Gastrocnemius medialis (tissue), 4 donors: ENCODE measurements at places on chromosomes 5 and 9. TPM values are rescaled to one million over a fixed set of nuclear protein-coding genes. Genes with fewer than 3 reads are reported as not detected.

SEMA6A gene
- total RNA-seq = 2.8 TPM

DNA sequence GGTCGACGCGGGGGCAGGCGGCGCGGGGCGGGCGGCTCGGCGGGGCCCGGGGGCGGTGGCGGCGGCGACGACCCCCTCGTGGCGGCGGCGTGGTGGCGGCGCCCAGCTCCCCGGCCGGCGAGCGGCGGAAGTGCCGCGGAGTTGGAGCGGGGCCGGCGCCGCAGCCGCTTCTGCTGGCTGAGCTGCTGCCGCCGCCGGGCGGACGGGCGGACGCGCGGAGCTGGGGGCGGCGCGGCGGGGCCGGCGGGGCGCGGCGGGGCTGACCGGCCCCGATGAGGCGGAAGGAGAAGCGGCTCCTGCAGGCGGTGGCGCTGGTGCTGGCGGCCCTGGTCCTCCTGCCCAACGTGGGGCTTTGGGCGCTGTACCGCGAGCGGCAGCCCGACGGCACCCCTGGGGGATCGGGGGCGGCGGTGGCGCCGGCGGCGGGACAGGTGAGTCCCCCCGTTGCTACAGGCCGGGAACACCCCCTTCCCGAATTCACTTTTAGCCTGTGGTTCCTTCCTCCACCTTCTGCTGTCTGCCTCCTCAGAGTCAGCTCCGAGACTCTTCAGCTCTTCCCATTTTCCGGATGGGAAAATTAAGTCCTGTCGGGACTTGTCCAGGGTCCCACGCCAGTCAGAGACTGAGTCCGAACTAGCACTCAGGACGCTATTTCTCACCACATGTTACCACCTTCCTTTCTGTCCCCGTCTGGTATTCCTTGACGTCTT is at the start of gene GALNT10:
TSS of gene GALNT10 (plus strand) at position 139 of the 710 bp plus-strand sequence. CDS start at position 273, 134 bp downstream.
- H3K4me1 ChIP-seq = peaks cover 37% of the 10 kb centered on the region
- H3K27me3 ChIP-seq = no peaks in the 10 kb centered on the region
- H3K36me3 ChIP-seq = no peaks in the 10 kb centered on the region

- no peaks in the 10 kb centered on the region for H3K4me1 ChIP-seq
- H3K27me3 ChIP-seq = no peaks in the 10 kb centered on the region
- H3K27ac ChIP-seq = no peak overlapping the region
- no peak overlapping the region for H3K4me3 ChIP-seq
- H3K36me3 ChIP-seq = no peaks in the 10 kb centered on the region
- DNase-seq = no peak
These were observed 226.5 kb upstream of the GLRA1 start for GRCh38 chr5:152151113-152151512.

GRCh38 chr5:139566611-139567010 is 5.5 kb downstream of the UBE2D2 start:
- peak overlapping the region; percentile 92 for H3K27ac ChIP-seq
- H3K4me1 ChIP-seq = peaks cover 58% of the 10 kb centered on the region
- no peaks in the 10 kb centered on the region for H3K27me3 ChIP-seq
- no peaks in the 10 kb centered on the region for H3K36me3 ChIP-seq

DNA sequence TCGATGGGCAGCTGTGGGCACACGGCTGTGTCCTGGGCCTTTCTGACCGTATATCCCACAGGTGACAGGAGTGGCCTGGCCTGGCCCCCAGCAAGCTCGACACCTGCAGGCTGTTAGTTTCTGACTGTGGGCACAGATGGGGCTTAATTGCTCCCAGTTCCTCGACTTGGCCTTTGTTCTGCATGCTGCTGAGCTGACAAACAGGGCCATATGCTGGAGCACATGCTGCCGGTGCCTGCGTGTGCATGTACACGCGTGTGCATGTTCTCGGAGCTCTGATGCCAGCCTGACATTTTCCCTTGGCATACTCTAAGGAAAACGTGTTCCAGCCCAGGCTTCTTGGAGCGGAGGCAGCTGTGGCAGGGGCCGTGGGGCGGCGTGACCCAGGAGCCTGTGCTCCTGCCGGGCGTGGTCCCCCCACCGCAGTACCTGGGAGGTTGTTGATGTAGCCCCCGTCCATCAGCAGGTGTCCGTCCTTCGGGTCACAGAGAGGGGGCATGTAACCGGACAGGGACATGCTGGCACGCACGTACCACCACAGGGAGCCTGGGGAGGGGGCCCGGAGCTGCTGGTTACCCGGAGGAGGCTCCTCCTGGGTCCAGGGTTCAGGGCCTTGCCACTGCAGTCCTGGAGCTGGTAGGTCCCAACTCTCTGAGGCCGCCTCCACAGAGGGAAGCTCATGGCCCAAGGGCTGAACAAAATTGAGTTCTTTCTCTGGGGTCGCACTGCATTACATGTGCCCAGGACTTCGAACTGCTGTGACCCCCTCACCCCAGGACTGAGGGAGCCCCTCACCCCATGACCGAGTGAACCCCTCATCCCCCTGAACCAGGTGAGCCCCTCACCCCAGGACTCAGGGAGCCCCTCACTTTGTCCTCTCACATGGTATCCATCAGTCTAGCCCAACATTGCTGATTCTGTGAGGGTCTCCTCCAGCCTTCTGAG is 4.1 kb upstream of the NSMF start:
- no peak overlapping the region for H3K4me3 ChIP-seq
- H3K36me3 ChIP-seq = peaks cover 11% of the 10 kb centered on the region
- H3K4me1 ChIP-seq = peaks cover 11% of the 10 kb centered on the region
- no peak overlapping the region for H3K27ac ChIP-seq

DNA sequence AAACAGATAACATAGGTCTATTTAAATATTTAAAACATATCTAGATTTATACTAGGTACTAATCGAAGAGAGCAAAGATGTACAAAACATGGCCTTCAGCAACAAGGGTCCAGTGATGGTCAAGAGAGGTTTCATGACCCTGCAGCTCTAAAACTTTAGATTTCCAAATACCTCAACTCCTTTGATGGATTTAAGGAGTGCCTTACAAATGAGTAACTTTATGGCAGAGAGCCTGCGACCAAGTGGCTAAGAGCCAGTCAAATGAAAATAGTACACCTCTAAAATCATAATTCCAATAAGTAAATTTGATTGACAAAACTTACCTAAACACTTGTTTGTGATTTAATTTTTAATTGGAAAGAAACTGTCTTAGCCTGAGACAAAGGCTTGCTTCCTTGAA is 4.7 kb upstream of the SH3RF2 start:
- no peaks in the 10 kb centered on the region for H3K36me3 ChIP-seq
- H3K27me3 ChIP-seq = no peaks in the 10 kb centered on the region
- no peak overlapping the region for H3K27ac ChIP-seq

DNA sequence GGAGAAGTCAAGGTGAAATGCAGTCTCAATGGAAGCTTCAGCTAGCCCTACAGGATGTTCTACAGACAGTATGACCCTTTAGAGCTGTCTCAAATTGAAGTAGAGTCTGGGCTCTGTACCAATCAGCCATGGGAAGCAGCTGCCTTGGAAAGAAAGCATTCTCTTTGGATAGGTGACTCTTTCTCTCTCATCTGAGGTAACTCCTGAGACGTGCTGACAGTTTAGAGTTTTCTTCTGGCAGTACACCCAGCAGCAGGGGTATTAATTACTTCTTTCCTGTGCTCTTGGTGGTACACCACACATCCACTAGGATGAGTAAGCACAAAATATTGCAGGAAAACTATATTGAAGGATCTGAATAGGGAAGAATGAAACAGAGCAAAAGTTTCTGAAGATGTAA is 329.6 kb upstream of the RGMB start:
- H3K4me1 ChIP-seq = no peaks in the 10 kb centered on the region
- no peaks in the 10 kb centered on the region for H3K36me3 ChIP-seq
- DNase-seq = no peak
- H3K27ac ChIP-seq = no peak overlapping the region
- no peak overlapping the region for H3K4me3 ChIP-seq
- no peaks in the 10 kb centered on the region for H3K27me3 ChIP-seq
